ENCODE measurements at places on chromosomes 11 and 22.

- no peak for DNase-seq
Measured at GRCh38 chr11:98183034-98183433, 837.7 kb upstream of the CNTN5 start.

DNA sequence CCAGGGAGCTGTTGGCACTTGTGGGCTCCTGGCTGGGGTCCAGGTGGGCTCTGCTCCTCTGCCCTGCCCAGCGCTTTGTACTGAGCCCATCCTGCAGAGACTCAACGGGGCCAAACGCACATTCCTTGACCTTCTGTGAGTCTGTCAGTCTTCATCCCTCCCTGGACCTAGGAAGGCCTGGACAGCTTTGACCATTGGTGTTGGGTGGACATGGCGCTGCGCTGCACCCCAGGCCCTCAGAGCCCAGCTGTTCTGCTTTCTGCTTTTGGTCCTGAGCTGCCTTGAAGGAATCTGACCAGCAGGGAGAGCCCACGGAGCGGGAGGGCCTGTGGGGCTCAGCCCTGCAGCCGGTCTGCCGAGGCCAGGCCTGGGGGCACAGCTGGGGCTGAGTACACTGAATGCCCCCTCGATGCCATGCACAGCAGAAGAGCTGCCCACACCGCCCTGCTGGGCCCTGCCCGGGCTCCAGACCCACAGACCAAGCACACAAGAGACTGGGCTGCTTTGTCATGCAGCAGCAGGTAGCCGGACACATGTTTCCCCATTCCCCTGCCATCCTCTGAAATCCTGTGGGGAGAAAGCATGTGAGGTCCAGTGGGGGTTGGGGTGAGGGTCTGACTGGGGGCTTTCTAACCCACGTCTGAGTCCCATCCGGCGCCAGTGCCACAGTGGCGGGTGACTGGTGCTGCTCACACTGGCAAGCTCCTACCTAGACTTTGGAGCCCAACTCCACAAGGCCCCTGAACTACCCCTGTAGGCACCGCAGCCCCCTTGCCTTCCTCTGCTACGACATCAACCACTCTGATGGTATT lies 24.1 kb upstream of the CCDC188 start:
- no peak for DNase-seq

- DNase-seq: no peak
Measured at GRCh38 chr11:104073950-104074705, 37.7 kb downstream of the DDI1 start.

DNA sequence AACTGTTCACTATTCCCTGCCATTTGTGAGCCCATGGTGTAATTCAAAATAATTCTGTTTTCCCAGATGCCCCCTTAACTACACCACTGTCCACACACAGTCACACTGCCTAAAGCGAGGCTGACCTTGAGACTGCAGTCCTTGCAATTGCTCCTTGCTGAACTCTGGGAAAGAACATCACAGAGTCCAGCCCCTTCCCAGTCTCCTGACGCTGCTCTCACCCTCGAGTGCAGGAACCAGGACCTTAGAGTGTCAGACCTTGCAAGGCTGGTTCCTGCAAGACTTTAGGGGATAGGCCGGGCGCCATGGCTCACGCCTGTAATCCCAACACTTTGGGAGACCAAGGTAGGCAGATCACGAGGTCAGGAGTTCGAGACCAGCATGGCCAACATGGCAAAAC lies 33.6 kb downstream of the AHNAK start:
- no peak for DNase-seq

DNA sequence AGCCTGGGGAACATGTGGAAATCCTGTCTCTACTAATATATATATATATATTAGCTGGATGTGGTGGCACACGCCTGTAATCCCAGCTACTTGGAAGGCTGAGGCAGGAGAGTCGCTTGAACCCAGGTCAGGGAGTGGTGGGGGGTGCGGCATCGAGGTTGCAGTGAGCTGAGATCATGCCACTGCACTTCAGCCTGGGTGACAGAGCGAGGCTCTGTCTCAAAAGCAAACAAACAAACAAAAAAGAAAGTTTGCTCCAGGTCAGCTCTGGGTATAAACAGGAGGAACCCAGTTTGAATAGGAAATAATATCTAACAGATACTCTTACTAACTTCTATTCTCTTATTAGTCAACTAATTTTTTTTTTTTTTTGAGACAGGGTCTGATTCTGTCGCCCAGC lies 34.3 kb upstream of the CECR2 start:
- no peak for DNase-seq

GRCh38 chr11:12029738-12030363 lies 21.4 kb upstream of the DKK3 start:
- DNase-seq: no peak

DNA sequence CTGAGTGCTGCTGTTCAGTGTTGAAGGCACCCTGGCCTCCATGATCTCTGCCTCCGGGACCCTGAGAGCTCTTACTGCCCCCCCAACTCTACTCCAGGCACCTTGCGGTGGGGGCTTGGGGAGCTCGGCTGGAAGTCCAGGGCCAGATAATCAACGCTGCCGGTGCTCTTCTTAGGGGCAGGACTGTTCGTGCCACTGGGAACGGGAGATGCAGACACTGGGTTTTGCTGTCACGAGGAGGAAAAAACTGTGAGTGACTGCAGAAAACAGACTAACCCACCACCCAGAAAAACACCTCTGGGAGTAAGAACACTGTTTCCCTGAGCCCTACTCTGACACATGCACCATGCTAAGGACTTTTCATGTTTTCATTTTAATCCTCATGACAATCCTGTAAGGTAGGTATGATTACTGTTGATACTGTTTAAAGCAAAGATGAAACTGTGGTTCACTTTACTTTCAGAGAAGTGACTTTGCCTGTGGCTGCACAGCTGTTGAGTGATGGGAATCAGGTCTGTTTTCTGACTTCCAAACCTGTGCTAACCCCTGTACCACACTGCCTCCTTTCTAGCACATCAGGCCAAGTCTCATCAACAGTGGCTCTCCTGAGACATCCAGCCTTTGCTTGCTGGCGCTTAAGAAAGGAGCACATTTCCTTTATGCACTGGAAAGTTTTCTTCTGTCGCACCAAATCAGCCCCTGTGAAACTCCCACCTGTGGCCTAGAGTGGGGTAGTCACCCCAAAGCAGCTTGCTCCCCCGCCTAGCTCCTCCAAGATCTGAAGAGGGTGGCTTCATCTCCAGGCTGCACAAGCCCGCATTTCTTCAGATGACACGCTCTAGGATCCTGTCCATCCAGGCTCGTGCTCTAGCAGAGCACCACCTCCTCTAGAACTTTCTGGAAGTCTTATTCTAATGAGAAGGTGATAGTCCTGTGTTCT lies 31.8 kb downstream of the USP35 start:
- DNase-seq: peak; percentile 35

DNA sequence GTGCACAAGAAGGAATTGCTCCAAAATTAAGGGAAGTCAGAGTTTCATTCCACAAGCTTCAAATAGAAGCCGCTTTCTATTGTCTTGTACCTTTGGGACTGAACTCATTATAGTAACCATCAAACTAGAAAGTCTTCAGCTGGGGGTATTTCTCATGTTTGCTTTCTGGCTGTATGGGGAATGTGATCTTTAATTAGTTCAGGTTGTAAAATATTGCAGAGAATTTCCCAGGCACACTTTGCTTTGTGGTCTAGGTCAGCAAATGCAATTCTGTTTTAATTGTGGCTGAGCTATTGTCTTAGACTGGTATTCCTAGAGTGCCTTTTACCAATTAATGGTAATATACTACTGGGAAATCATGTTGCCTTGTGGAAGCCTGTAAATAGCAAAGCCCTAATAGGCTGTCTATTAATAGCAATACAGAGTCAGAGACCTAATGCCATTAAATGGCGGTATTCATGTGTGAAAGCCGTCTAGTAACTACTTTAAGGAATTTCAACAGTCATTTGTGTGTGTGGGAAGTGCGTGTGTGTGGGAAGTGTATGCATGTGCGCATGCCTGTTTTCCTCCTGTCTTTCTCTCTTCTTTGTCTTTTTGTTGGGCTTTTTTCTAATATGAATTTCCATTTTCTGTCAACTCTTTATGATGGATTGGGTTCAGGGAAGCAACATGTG lies 276.6 kb downstream of the FAT3 start:
- no peak for DNase-seq

DNA sequence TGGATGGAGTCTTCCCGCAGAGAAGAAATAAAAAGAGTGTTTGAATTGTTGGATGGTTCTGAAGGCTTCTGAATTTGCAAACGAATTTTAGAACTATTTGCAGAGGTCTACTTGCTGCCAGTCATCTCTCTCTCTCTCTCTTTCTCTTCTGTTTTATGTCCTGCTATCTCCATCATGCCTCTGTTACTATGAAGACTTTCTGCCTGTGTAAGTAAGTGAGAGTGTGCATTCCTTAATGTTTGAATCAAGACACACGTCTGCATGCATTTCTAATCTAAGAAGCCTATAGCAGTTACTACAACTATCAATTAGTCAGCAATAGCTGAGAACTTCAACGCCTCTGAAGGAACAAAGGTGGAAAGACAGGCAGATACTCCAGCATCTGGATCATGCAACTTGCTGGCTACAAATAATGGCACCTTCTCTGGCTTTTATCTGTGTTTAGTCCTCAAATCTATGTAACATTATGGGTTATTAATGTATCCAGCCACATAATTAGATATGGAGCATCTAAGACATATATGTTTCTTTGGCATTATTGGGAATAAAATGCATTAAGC lies 191.5 kb upstream of the BLID start:
- DNase-seq: no peak

GRCh38 chr11:73872749-73873357 lies 3.8 kb downstream of the COA4 start:
- DNase-seq: no peak

- no peak for DNase-seq
Measured at GRCh38 chr11:126347751-126348668, 7.5 kb upstream of the ST3GAL4 start.

GRCh38 chr11:120343429-120343828 lies 7.2 kb downstream of the ARHGEF12 start:
- peak; percentile 26 for DNase-seq

DNA sequence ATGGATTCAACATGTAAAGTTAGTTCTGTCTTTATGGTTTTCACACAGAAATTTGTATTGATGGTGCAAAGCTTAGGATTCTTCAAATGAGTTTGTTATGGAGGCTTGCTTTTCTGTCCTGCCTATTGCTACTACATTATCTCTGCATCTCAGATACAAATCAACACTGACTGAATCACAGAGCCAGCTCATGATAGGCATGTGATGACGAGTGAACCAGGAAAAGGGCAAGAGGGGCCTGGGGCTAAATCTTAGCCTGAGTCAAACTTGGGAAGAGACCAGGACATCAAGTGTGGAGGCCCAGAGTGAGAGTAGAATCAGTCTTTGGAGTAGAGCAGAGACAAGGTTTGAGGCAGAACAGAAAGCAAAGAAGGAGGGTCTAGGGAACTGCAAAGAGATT lies 107.1 kb upstream of the CD44 start:
- no peak for DNase-seq

GRCh38 chr11:72222106-72222891 lies 2.3 kb upstream of the INPPL1 start:
- DNase-seq: no peak

- no peak for DNase-seq
Measured at GRCh38 chr11:122032317-122032716, 83.7 kb downstream of the BLID start.

DNA sequence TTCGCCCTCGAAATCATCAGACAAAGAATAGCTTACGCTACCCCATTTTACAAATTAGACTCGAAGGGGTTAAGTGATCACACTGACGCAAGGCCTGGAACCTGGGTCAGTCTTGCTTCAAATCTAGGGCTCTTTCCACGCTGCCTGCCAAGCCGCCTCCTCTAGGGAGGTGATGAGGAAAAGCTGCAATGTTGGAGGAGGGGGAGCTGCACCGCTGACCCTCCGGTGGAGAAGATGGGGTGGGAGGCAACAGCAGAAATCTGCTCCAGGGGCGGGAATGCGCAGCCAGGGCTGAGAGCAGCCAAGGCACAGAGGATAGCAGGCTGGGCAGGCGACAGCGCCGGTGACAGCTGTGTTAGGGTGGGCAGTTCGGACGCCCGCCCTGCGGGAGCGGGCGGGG lies 595 bp downstream of the SYVN1 start:
- no peak for DNase-seq

DNA sequence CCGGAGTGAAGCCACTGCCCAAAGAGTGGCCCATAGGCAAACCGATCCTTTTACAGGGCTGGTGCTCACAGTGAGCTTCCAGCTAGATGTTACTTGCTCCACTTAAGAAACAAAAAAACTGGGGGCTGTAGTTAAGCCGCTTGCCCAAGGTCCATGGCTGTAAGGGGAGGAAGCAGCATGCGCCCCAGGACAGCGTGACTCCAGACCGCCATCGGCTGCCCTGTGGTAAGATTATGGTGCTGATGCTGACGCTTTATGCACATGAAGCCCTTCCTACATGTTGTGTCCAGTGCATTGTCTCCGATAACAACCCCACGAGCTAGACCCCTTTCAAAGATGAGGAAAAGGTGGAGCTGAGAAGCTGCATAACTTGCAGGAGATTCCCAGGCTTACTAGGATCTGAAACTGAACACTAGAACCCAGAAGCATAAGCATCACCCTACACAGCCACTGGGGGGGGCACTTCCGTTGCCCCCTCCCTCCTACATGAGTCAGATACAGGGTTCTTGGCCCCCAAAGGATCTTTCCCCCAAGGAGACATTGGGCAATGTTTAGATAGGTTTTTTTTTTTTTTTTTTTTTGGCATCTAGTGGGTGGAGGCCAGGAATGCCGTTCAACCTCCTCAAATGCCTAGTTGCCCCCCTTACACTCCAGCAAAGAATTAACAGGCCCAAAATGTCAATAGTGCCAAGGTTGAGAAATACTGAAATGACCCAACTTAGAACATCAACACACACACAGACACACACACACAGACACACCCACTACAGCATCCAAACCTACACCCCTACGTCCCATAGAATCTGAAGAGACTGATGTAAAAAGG lies 53.9 kb downstream of the MN1 start:
- no peak for DNase-seq

GRCh38 chr11:74255741-74256375 lies 55.6 kb downstream of the P4HA3 start:
- peak; percentile 66 for DNase-seq

DNA sequence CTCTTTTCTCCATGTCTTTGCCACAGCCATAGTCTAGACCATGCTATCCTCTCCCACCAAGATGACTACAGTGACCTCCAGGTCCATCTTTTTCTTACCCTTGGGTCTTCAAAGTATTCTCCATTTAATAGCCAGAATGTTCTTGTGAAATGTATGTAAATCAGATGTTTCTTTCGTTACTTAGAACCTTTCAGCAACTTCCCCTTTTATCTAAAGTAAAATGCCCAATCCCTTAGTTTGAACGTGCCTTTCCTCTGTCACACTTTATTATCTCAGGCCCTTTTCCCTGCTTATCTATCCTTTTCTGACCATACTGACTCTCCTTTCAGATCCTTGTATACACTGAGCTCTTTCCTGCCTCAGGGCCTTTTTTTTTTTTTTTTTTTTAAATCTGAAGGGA lies 17.9 kb downstream of the RBM4B start:
- DNase-seq: no peak
